ENCODE measurements at places on chromosomes 2 and 18.

DNA sequence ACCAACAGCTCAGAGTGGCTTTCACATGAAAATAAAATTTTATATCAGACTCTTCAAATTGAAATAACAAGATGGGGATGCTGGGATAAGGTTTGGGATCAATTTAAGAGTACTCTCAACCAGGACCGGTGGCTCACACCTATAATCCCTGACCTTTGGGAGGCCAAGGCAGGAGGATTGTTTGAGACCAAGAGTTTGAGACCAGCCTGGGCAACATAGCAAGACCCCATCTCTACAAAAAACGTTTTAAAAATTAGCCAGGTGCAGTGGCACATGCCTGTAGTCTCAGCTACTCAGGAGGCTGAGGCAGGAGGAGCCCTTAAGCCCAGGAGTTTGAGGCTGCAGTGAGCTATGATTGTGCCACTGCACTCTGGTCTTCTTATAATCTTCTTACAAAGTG lies 2.6 kb downstream of the LMAN2L start:
- no peak for DNase-seq

GRCh38 chr2:181998041-181998835 lies 12.6 kb downstream of the PPP1R1C start:
- no peak for DNase-seq

DNA sequence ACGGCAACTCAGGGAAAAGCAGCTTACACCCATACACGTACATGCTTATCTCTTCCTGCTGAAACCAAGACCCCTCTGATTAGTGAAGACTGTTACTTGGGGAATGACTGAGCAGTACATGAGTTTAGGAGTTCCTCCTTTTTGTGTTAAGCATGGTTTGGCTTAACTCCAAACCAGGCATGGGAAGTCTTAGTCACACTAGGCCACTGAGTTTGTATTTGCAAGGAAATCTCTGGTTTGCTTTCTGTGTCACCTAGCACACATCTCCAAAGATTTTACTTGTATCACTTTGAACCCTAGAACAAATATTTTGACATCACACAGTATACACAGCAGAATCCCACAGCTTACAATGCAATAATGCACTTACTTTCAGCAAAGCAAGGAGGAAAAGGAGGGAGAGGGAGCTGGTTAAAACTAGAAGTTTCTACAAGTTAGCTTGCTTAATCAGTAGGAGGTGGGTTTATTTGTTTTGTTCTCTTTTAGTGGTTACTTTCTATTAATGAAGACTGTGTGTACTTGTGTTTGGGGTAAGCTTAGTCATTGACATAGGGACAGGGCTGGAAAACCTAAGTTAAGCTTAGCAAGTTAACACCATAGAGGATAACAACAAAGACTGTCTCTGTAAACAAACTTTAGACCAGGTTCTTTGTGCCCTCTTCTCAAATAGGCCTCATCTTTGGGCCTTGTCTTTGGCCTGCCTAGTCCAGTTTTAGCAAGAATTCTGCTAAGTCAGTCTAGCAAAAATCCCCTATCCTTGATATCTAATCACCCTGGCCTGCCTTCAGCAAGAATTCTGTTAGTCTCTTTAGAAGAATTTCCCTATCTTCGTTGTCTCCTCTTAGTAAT lies 219.4 kb downstream of the MREG start:
- no peak for DNase-seq

GRCh38 chr2:1591461-1591770 lies 152.9 kb downstream of the PXDN start:
- no peak for DNase-seq

DNA sequence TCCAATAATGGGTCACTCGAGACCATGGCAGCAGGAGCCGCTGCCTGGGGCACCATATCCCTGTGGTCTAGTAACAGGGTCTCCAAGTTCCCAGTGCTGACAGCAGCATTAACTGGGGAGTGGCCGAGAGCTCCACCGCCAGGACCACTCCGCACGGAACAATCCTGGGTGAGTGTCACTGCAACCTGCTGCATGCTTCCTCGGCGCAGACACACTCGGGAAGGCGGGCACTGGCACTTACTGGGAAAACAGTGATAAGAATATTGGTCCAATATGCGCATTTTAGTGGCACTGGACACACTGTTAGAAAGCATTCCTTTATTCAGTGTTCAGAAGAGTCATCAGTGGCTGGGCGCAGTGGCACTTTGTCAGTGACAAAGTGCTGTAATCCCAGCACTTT lies 29.7 kb downstream of the FAM228A start:
- no peak for DNase-seq

GRCh38 chr18:8821531-8821930 lies 116.2 kb downstream of the MTCL1 start:
- no peak for DNase-seq

DNA sequence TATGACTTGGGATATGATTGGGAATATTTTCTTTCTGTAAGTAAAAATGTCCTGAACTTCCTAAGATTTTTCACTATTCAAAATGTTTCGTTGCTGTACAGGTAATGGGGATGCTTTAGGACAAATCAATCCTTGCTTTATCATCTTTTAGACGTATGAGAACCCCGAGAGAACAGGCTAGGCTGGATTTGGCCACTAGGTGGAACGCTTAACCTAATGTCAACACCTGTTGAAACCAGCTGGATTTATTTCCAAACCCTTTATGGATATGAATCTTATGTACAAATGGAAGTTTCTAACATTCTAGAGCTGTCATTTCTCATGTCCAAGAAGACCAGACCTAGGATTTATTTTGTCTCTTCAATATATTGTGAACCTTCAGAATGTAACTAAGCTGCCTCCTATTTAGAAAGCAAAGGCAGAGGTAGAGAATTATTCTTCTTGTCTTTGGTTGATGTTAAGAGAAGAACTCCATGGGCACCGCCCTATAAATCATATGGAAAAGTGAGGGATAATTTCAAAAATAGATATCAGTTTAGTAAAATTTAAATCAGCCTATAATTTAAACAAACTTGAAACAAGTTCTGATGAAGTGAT lies 96.7 kb downstream of the PMAIP1 start:
- no peak for DNase-seq

- DNase-seq: no peak
These were observed 10.5 kb downstream of the C1QL2 start for GRCh38 chr2:119147776-119148715.

DNA sequence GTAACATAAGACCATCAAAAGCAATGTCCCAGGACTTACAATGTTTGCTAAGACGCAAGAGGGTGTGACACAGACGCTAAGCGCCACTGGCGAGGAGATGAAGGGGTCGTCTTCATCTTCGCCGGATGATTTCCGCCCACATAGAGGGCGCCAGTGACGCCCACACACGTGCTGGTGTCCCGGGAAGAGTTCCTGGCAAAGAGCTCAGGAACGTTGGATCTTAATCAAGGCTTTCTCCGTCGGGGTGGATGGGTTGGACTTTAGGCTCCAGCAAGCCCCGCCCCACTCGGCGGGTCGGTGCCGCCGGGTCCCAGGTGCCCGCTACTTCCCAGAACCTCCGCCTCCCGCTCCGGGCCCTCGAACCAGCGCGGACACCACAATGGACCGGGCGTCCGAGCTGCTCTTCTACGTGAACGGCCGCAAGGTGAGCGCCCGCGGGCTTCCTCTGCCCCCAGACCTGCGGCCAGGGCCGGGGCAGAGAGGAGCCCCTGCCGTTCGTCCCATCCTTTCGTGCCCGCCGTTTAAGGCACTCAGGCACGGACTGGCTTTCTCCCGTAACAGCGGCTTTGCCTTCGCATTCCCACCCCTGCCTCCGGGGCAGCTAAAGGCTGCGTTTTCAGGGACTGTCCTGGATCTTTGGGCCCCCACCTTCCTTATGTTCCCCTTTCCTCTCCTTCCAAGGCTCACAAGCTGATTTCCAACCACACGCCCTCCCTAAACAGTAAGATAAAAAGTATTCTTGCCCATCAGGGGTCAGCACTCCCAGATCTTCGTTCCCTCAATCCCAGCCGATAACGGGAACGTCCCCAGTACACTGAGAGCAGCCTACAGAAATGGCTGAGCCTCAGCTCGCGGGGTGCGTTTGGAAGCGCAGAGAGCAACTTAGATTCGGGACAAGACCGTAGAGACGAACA lies at the start of gene AOX1:
Gene AOX1, plus strand, starts transcription at position 285 of the 914 bp plus-strand sequence. Its CDS starts 95 bp downstream, at position 380.
- DNase-seq: no peak

GRCh38 chr2:126372406-126372805 lies 283.6 kb upstream of the GYPC start:
- DNase-seq: no peak

- no peak for DNase-seq
These were observed 99.8 kb downstream of the ALK start for GRCh38 chr2:29821591-29821990.

DNA sequence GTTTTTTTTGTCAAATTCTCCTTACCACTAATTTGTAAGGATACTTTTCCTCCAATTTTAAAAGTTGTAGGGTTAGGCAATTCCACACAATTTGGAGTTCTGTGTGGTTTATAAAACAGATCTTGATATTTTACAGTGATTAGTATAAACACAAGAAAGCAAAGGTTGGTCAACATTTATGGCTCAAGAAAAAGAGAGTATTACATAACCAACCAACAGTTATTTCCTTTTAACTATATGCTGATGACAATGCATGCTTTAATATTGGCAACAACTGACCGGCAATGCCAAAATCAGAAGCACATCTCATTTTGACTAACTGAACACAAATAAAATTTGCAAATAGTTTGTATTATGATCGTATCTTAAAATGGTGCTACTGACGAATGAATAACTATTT lies 137.2 kb downstream of the CDH2 start:
- DNase-seq: no peak

GRCh38 chr2:74892609-74893008 lies 58.7 kb downstream of the HK2 start:
- DNase-seq: no peak

DNA sequence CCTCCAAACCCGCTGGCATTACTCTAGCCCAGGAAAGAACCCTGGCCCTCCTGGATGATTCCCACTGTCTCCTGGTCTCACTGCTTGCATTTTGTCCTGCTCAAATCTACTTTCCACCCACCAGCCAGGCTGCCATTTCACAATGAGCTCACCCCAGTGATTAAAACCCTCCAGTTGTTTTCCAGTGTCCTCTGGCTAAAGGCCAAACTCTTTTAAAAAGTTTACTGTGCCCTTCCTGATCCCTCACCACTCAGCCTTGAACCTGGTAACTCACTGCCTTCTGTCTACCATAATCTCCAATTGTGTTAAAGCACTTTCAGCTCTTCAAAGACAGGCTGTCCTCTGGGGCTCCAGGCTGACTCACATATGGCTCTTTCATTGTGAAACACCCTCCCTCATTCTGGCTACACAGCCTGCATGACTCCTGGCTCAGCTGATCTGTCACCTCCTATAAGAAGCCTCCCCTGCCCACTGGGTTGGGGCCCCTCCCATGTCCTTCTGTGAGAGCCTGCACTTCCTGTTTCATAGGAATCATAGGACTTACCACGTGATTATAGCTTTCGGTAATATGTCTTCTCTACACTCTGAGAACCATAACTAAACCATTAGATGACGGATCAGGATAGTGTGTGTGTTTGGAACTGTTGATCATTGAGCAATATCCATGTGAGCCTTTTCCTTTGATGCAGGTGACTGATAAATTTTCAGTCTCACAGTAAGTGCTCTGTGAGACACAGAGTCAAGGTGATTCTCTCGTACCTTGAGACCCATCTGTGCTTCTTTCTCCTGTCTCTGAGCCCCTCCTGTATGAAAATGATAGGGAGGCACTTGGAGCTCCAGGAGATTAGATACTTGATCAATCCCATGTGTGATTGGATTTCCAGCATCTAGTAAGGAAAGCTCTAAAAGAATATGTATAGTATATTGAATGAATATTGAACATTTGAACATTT lies 590.8 kb upstream of the ID2 start:
- no peak for DNase-seq

DNA sequence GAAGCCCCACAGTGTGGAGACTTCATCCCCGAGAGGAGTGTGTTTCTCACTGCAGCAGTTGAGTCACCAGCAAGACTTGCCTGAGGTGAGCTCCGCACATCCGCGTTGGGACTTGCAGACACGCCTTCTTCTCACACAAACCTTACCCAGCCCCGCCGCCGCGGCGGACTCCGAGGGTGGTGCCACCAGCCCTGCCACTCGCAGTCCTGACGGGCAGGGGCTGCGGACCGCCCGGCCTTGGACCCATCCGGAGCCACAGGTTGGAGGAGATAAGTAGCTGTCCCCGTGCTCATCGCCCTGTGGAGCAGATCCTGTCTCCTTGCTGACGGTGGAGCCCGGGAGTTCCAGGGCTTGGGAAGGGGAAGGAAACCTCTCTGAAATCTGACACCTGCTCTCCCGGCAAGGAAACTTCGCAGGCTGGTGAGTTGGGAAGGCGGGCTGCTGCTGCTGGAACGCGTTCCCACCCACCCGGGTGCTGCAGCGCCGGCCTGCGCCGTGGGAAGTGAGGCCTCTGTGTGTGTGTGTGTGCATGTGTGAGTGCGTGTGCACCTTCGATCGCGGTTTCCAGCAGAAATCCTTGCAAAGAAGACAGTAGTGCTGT lies at the start of gene RAB27B:
Gene RAB27B, plus strand, starts transcription at position 197 of the 601 bp plus-strand sequence. CDS start 49,109 bp downstream, outside the sequence.
- peak; percentile 48 for DNase-seq

- DNase-seq: no peak
These were observed 72.2 kb upstream of the RBM44 start for GRCh38 chr2:237726401-237726830.

DNA sequence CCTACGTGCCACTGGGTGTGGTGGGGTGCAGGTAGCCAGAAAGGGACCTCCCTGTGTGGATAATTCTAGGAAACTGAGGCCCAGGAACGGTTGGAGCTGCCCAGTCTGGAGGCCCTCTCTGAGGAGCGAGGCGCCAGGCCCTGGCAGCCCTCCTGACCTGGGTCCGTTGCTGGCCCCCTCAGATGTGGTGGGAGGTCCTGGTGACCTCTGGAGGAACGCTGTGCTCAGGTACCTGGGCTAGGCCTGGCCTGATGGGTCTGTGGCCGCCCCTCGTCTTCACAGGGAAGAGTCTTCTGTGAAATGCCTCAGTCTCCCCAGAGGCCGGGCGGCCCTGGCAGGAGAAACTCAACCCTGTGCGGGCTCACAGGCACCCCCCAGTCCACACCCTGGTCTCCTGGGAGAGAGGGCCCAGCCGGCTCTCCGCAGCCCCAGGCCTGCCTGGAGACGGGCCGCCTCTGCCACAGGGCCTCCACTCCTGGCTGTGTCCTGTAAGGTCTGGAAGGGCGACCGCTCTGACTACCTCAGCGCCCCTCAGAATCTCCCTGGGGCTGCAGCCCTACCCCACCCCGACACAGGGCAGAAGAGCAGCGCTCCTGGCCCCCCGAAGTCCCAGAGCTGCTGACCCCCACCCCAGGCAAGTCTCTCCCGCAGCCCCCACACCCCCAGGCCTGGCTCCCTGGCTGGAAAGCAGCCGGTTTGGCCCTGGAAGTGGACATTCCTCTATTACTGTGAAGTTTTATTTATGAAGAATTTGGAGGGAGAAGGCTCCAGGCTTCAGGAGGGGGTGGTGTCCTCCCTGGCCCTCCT lies 3.7 kb downstream of the B3GNT7 start:
- DNase-seq: no peak
